ENCODE measurements at places on chromosomes 11 and 22.
A peak's percentile ranks its signal among the peaks of the same experiment; 100 is the strongest.

GRCh38 chr11:101091781-101092180 lies 37.8 kb downstream of the PGR start:
- no peak for DNase-seq

GRCh38 chr11:70034740-70035365 lies 43.3 kb upstream of the ANO1 start:
- DNase-seq, result no peak

GRCh38 chr11:35479731-35480130 lies 45.7 kb downstream of the PAMR1 start:
- DNase-seq, result no peak

DNA sequence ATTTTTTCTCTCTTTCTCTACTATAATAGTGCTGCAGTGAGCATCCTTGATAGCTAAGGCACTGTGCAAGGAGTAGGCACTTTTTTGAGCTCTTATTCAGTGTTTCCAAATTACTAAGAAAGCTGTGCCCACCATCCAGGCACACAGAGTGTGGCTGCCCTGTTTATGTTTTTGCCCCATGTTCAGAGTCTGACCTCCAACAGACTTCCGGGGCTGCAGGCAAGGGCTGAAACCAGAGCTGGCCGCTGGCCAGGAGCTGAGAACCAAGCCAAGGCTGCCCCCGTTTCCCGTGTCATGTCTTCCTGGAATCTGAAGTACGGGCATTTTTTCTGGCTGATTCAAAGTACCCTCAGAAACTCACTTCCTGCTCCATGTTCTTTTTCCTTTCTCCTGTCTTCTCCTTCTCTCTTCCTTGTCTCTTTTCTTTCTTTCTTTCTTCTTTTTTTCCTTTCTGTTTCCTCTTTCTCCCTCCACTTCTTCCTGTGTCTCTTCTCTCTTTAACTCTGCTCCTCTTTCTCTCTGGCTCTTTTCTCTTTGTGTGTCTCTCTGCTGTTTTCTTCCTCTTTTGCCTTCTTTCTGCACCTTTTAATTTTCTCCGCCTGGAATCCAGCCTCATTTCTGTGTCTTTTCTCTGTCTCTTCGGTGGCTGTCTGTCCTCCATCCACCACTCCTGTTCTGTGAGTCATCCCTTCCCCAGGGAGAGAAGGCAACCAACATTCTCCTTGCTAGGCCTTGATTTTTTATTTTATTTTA lies 17.0 kb upstream of the KCTD14 start:
- DNase-seq, result peak; percentile 61

DNA sequence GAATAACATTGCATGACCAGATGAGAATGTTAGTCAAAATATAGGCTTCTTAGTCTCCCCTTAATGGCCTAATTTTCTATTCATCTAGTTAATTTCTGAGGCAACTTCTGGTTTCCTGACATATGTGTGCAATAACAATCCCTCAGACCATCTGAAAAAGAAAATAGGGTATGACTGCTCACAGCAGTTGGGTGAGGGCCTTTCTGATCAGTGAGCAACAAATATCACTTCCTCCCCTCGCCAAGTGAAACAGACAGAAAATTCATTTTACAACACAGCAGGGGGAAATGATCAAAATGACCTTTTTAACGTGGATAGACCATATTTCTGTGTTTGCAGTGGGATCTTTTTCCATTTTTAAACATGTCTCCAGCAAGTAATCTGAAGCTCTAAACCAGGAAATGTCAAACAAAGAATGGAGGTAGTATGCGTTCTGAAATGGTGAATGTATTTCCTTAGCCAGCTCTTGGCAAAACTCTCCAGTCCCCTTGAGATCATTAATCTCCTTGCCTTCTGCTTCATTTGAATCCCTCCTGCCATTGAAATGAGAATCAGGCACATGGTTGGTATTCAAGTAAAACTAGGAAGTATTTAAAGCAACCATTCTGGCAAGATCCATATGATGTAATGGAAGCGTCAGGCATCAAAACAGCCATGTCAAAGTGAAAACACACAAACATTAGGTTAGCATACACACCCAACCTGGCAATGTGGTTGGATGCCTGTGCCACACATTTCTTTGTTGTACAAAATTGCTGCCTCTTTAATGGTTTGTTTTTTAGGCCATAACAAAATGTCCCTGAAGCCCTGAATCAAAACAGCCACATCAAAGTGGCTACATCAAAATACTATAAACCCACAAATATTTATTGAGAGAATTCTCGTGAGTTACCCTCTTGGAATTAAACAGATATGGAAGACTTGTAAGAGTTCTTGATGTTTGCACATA lies 100.1 kb downstream of the SLC1A2 start:
- peak; percentile 44 for DNase-seq

- no peak for DNase-seq
Observed at GRCh38 chr11:5932671-5933070, 9.4 kb upstream of the OR56A3 start.

GRCh38 chr11:61124574-61125309 lies 22.5 kb downstream of the CD5 start:
- no peak for DNase-seq

GRCh38 chr11:128595221-128595620 lies 7.9 kb upstream of the ETS1 start:
- no peak for DNase-seq

DNA sequence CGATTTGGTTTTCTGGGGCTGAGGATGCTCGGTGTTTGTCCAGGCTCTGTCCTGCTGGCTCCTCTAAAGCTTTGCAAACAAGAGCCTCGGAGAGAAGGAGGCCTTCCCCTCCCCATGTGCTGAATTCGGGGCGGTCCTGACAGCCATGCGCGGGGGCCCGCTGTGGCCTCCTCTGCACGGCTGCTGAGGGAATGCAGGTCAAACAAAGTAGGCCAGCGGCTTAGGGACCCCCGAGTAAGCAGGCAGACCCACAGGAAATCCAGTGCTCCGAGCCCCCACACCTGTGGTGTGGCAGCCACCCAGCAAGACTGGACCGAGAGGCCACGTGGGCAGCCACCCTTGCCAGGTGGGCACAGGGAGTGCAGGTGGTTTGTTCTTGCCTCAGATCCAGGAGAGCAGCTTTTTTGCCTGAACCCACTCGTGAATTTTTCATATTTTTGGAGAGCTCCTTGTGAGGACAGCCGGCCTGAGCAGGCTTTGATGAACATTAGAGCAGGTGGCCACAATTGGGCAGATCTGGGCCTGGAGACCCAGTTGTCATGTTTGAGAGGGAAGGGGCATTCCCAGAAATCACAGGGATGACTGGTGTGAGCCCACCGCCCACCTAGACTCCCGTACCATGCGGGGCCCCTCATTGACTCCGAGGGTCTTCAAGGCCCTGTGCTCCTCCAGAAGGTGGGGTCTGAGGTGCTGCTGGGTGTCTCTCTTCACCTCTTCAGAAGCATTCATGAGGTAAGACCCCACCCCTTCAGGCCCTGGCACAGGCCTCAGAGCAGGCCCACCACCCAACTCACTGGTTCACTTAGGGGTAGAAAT lies 43.0 kb upstream of the KCNQ1OT1 start:
- no peak for DNase-seq

GRCh38 chr11:86003654-86004053 lies 65.2 kb downstream of the PICALM start:
- DNase-seq, result no peak

GRCh38 chr11:106619320-106619990 lies 398.8 kb downstream of the GUCY1A2 start:
- DNase-seq, result no peak

GRCh38 chr11:11898648-11899047 lies 56.9 kb downstream of the USP47 start:
- DNase-seq, result no peak

DNA sequence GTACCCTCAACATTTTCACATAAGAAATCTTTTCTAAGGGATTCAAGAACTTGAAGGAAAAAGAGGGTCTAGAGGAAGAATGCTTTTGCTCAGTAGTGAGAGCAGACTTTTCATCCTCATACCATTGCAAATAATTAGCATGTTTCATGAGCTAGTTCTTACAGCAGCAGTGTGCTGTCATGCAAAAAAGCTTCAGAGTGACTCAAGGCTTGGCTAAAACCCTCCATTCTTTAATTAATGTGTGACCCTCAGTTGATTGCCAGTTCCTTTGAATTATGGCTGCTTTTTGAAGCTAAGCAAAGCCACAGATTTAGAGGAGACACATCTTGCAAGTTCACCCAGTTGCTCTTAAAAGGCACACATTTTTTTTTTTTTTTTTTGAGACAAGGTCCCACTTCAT lies 36.6 kb upstream of the PCF11 start:
- no peak for DNase-seq

DNA sequence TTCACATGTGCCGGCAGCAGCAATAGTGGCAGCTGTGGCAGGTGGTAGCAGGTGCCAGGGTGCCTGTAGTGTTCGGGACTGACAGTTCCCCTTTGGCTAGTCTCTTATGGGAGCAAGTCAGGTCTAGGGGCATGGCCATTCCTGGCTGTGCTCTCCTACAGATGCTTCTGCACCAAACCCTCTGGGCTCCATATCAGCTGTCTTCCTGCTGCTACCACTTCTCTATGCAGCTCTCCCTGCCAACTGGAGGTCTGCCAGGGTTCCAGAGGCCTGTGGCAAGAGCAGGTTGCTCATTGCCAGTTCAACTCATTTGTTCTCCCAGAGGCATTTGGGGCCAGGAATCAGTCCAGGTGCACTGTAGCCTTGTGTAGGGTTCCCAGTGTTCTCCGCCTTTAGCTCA lies 473.7 kb downstream of the JRKL start:
- peak; percentile 2 for DNase-seq

- no peak for DNase-seq
Observed at GRCh38 chr11:8596504-8597046, 2.5 kb upstream of the STK33 start.

GRCh38 chr11:99391245-99391644 lies 370.5 kb downstream of the CNTN5 start:
- no peak for DNase-seq

GRCh38 chr11:92781151-92781550 lies 188.3 kb upstream of the MTNR1B start:
- no peak for DNase-seq

DNA sequence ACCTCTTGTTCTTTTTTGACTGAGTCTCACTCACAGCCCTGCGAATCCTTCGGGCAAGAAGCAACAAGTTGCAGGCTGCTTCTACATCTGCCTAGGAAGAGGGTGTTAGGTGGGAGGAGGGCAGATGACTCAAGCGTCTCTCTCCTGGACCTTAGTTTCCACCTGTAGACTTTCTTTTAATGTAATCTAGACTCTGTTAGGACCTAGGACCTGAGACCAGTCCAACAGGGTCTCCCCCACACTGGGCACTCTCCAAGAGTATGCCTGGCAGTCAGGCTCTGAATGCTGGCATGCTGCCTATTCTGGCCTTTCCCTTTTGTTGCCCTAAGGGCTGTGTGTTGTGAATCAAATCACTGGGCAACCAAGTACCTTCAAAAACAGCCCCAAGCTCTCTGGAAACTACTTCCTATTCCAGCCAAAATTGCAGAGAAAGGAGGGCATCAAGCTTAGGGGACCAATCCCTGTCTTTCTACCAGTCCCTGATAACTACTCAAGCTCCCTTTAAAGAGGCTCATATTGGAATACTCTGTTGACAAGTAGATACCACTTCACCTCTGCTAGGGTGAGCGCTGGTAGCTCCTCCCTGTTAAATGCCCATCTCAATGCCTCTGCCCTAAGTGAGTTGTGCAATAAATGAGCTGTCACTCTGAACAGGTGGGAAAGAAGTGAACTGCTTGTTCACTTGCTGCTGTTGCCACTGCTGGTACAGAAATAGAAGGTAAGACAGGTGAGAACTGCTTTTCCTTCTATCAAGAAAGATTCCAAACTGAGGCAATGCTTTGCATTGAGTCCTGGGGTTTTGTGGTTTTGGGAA lies at the start of gene BBOX1:
TSS of gene BBOX1 (plus strand) at position 514 of the 814 bp plus-strand sequence. CDS start 14,616 bp downstream, outside the sequence.
- DNase-seq, result peak; percentile 57

- no peak for DNase-seq
Observed at GRCh38 chr11:1994121-1994520, 3.5 kb downstream of the H19 start.

GRCh38 chr11:33317662-33318061 lies 60.5 kb downstream of the HIPK3 start:
- DNase-seq, result no peak

GRCh38 chr11:35501776-35502175 lies 23.6 kb downstream of the PAMR1 start:
- DNase-seq, result no peak

DNA sequence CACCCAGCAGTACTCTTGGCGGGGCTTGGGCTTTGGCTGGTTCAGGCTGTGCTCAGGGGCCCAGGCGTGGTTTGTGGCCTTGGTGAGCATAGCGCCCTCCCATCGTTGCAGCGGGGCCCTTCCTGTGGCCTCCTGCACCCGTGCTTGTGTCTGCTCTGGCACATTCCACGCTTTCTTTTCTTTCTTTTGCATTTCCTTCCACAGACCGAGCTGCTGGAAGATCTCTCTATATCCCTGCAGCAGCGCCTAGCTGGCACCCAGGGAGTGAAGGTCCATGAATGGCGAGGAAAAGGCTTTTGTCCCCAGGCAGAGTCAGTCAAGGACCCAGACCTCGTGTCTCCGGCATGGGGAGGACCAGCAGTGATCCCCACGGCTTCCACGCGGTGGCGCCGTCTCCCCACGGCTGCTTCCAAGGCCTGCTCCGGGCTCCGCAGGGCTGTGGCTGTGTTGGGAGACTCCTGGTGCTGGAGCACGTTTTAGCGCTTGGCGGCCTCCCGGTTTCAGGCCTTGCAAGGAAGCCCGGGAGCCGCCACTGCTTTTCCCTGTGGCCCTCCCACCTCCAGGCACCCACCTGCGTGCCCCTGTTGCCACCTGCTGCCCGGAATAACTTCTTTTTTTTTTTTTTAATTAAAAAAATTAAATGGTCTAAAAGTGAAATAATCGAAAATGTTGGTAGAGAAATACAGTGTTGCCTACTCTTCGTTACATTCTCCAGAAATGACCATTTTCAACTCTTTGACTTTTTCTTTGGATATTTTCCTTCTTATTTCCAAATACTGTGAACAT lies 28.5 kb downstream of the GLB1L2 start:
- peak; percentile 81 for DNase-seq

DNA sequence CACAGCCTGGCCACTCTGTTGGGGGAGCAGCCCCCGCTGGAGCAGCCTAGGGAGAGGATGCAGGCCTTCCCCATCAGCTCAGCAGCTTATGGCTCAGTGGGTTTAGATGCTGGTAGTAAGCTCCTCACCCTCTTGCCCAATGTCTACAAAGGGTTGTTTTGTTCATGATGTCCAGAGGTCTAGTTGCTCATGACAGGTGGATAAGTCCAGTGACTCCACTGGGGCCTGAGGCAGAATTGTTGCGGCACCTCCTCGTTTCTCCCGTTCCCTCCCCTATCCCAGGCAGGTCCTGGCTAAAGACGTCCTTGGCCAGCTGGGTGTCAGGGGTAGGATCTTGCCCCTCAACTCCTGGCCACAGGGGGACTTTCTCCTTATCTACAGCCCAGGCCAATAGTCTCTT lies 233.5 kb upstream of the B3GAT1 start:
- no peak for DNase-seq

DNA sequence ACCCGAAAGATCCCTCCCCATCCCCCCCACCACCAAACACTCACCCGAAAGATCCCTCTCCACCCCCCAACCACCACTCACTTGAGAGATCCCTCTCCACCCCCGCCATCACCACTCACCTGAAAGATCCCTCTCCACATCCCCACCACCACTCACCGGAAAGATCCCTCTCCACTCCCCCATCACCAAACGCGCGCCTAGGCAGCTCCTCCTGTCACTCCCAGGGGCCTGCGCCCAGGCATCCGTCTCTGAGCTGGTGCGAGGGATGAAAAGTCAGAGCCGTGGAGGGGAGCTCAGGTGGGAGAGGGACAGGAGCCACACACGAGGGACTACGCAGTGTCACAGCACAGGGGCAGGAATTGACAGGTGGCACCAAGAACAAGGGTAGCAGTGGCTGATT lies 11.5 kb downstream of the KIAA0930 start:
- no peak for DNase-seq

- no peak for DNase-seq
Observed at GRCh38 chr22:46934746-46935491, 172.5 kb downstream of the TBC1D22A start.

Data from pons (tissue), 1 donor.